Gastroesophageal sphincter (tissue), 4 donors: ENCODE measurements at places on chromosomes 5 and 9. TPM values are rescaled to one million over a fixed set of nuclear protein-coding genes. Genes with fewer than 3 reads are reported as not detected.

DNA sequence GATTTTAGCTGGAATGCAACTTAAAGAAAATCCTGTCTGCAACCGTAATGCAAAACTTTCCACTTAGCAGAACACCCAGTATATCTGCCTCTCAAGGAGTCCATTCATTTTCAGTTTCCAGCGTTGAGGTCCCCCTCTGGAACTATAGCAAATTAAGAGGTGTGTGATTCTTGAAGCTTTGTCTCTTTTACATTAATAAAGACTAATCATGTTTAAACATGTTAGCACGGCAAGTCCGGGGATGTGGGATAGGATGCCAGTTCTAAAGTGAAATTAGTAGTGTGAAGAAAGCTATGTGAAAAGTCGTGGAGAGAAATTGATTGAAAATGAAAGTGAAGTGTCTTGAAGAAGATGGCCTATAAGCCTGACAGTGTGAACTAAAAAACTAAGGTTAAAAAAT lies 429.1 kb downstream of the NR2F1-AS1 start:
- ATAC-seq: no peak

The FOXD4 gene
- total RNA-seq: 0.89 TPM

GRCh38 chr9:94904806-94905205 lies 178.3 kb downstream of the AOPEP start:
- ATAC-seq: no peak

DNA sequence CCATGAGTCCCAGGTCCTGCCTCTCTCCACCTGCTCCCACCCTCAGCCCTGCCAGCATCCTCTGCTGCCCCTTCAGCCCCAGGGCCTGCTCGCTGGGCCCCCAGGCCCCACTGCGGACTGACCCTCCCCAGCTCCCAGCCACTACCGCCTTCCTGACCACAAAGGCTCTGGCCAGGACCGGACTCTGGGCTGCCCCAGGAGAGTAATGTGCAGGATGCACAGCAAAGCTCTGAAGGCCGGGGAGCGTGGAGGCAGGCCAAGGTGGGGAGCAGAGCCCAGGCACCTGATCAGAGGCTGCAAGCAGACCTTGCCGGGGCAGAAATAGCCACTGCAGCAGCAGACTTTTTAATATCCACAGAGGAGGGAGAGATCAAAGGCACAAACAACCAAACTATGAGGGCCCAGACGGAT lies 27.9 kb downstream of the IPPK start:
- ATAC-seq: no peak

DNA sequence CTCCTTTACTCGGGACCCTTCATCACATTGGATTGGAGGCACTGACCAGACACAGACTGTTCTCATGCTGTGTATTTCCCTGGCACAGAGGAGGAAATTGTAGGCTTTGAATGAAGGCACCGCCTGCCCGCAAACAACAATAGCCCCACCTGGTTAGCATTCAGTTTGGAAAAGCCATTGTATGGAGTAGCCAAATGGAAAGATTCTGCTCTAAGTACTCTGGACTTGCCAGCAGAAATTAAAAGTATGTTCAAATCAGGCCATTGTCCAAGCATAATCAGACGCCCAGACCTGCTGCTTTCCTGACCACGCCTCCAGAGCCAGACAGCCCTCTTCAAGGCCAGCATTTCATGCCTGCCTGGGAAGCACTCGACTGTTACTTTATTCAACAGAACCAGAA lies 8.0 kb upstream of the SEMA4D start:
- ATAC-seq: no peak

GRCh38 chr5:180532268-180532667 lies 38.1 kb downstream of the CNOT6 start:
- no peak for ATAC-seq

DNA sequence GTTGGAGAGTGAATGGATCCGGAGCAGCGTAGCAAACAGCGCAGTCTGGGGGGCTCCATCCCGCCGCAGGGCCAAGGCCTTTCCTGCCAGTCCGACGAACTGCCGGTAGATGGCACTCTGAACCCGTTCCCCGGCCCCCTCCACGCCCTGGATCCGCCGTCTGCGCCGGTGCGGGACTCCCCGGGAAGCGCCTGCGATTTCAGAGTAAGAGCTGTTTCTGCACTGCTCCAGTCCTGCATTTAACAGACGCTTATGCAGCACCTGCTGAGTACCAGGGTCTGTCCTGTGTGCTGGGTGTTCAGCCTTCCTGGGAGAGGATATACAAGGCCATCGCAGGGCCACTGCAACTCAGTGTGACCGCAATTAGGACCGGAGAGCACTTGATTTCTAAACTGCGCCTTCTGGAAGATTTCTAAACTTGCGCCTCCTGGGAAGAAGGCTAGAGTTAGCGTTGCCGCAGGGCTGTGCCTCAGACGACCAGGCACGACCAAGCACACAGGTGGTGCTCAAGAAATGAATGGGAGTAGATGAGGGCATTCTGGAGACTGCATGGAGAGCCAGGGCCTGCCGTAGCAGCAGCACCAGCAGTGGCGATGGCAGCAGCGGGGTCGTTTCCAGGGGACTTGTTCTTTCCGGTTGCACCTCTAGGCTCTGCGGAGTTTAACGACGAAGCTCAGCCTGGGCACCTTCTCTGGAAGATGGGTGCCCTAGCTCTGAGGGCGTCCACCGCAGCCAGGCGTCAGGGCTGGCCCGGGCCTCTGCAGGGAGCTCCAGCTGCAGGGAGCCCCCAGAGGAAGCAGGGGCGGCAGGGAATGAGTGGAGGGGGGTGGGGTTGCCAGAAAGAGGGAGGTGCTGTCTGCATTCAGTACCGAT lies 14.3 kb upstream of the TIFAB start:
- peak; percentile 84 for ATAC-seq

DNA sequence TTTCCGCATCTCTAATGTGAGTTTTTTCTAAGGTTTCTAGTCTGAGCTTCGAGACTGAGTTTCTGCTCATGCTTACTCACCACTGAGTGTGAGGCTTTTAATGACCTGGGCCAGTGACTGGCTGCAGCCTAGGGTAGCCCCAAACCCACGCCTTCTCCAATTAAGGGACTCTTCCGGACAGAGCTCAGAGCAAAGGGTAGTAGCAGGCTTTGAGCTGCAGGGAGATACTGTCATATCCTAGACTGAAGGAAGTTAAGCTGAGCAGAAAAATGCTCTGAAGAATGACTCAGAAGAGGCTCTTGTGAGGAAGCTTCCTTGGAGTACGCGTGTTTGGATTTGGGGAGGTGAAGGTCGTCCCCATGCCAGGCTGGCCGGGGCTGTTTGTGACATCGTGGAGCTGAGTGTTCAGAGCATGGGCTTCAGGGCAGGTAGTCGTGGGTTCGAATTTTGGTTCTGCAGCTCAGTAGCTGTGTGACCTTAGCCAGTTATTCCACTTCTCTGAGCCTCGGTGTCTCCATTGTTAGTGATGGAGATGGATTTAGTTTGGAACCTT lies 3.5 kb downstream of the USP20 start:
- ATAC-seq: no peak

GRCh38 chr9:23669776-23670175 lies 156.3 kb downstream of the ELAVL2 start:
- ATAC-seq: no peak

- ATAC-seq: no peak
Measured at GRCh38 chr9:95399261-95399660, 81.8 kb upstream of the FANCC start.

DNA sequence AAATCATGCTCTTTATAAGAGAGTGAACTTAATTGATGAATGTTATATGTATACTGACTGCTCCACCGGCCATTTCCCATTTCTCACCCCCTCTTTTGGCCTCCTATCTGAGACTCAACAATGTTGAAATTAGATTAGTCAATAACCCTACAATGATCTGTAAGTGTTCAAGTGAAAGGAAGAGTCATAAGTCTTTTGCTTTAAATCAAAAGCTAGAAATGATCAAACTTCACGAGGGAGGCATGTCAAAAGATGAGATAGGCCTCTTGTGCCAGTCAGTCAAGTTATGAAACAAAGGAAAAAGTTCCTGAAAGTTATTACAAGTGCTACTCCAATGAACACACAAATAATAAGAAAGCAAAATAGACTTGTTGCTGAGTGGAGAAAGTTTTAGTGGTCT lies 83.1 kb downstream of the NLN start:
- no peak for ATAC-seq

GRCh38 chr5:149682532-149683075 lies 47.5 kb upstream of the PPARGC1B start:
- no peak for ATAC-seq

DNA sequence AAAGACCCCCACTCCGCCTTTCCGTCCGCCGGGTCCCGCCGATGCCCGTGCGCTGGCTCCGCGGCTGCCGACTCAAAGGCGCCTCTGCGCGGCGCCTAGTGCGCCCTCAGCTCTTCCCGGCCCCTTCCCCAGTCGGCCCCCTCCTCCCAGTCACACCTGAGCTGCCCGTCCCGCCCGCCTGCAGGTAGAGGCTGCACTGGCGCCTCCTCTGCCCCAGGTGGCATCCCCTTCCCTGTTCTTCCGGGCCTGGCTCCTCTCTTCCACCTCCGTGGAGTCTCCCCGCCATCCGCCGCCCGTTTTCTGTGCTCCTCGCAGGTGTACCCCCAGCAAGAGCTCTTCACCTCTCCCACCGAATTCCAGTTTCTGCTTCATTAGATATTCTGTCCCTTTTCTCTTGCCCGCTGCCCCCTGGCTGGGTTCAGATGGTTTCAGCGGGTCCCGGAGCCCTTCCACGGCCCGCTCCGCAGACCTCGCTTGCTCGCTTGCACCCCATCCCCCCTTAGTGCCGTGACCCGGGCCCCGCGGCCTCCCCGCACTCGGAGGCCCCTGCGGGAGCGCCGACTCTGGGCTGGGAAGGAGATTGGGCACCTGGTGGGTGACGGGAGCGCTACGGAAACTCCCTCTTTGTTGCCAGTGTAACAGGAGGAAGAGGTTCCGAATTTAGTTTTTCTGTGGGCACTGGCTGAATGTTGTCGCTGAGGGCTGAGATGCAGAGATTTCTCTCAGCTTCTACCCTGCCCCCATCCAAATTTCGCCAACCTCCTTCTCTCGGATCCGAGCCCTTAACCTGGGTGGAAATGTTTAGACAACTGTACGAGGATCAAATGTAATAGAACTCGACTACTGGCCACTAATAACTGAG lies 809 bp downstream of the SLC44A1 start:
- ATAC-seq: no peak
